Osteoblast (primary cell): ENCODE measurements at places on chromosomes 16 and 17. TPM values are rescaled to one million over a fixed set of nuclear protein-coding genes. Genes with fewer than 3 reads are reported as not detected.

DNA sequence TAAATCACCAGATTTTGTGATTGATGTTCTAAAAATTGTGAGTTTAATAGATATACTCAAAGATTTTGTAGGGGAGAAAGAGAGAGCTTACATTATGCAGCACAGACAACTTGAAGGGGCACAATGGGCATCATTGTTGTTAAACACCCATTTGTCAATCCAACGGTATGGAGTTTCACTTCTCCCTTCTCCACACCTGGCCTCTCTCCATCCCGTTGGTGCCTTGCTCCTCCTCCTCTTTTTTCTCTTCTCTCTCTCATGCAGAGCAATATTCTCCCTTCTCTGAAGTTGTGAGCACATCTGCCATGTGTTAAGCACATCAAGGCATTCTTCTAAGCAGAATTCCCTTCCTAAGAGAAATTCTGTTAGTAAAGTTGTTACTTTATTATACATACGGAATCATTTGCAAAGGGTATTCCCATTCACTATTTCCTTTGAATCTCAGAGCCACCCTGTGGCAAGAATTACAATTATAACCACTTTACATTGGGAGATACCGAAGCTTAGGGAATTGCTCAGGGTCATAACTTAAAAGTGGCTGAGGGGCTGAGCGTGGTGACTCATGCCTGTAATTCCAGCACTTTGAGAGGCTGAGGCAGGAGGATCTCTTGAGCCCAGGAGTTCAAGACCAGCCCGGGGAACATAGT lies 40.5 kb upstream of the SKAP1 start:
- no peak overlapping the region for H3K4me3 ChIP-seq
- H3K36me3 ChIP-seq: no peaks in the 10 kb centered on the region
- peaks cover 12% of the 10 kb centered on the region for H3K27me3 ChIP-seq
- H3K4me1 ChIP-seq: peaks cover 13% of the 10 kb centered on the region
- no peak overlapping the region for H3K27ac ChIP-seq
- peak; percentile 51 for DNase-seq

GRCh38 chr16:1993731-1994131 lies 4.0 kb downstream of the SYNGR3 start:
- peaks cover 26% of the 10 kb centered on the region for H3K27me3 ChIP-seq
- no peak for DNase-seq
- peaks cover 11% of the 10 kb centered on the region for H3K36me3 ChIP-seq
- no peak overlapping the region for H3K27ac ChIP-seq

DNA sequence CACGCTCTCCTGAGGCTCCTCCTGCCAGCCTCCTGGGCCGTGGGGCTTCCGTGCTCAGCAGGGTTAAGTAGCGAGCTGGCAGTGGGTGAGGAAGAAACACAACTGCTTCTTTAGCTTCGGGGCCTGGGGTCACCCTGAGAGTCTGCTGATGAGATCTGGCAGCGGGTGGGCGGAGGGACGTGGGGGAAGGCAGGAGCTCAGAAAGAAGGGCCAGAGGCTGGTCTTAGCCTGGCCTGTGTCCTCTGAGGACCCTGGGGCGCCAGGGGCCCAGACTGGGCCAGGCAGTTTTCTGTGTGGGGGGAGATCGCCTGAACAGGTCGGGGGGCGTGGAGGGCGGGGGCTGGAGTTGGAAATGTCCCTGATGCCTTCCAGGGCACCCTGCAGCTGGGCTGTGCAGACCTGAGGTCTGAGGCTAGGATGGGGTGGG lies 97.8 kb upstream of the GSE1 start:
- peak overlapping the region; percentile 56 for H3K4me3 ChIP-seq
- no peaks in the 10 kb centered on the region for H3K27me3 ChIP-seq
- H3K27ac ChIP-seq: peak overlapping the region; percentile 91
- peaks cover 29% of the 10 kb centered on the region for H3K4me1 ChIP-seq
- DNase-seq: no peak
- no peaks in the 10 kb centered on the region for H3K36me3 ChIP-seq

PRPF8 gene
- 107 and 111 TPM in 2 replicates for total RNA-seq

SULT1A2 gene
- total RNA-seq: not detected in 2 replicates
